ENCODE measurements at places on chromosomes 2 and 18.

GRCh38 chr18:51614033-51614432, 416.6 kb upstream of the MEX3C start:
- DNase-seq, result no peak

DNA sequence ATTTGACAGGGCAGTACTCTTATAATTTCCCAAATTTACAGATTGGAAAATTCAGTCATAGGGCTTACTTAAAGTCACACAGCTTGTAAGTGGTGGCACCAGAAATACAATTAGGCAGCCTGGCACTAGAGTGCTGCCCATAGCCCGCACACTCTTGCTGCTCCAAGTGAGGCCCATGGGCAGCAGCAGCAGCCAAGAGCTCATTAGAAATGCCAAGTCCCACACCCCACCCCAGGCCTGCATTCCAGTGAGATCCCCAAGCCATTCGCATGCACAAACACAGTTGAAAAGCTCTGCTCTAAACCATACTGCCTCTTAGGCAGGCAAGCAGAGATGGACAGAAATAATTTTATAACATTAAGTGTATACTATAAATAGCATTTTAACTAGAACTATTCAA, 379.3 kb upstream of the PKDCC start:
- DNase-seq, result no peak

GRCh38 chr2:205482399-205483081, 199.8 kb upstream of the NRP2 start:
- DNase-seq, result no peak

DNA sequence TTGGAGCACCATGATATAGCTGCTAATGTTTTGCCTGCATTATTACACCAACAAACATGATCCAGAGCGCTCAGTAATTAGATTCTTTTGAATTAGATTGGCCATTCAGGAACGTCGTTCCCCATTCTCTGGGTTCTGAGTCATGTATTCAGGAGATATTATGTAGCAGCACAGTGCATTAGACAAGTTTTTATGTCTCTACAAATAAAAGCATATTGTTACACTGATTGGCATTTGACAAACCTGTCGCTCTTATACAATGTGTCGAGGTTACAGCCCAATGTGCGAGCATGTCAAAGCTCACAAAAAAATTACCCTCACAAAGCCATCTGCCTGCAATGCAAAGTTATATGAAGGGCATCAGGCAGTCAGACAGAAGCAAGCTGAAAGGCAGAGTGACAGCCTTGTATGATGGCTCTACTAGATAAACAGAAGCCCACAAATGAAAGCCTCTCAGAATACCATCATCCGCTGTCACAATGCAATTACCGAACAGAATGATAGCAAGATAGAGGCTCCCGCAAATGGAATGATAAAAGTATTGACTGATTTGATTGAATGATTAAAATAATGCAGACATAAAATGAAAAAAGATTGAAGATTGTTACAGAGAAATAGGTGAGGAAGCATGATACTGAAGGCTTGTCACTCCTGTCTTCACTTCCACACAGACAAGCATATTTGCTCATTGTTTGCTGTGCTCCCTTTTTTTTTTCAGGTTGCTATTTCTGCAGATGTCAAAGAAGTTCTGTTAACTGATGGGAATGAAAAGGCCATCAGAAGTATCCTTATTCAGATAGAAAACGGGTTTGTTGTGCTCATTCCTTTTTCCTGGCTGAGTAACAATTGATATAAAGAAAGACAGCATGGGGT, 234.6 kb upstream of the SIX3 start:
- DNase-seq, result no peak

- DNase-seq, result no peak
Measured at GRCh38 chr18:31512203-31512764, 14.3 kb downstream of the DSG2 start.

GRCh38 chr2:183124957-183125255, 663 bp downstream of the NUP35 start:
- DNase-seq, result no peak

- no peak for DNase-seq
Measured at GRCh38 chr18:10315522-10315921, 138.9 kb upstream of the APCDD1 start.

DNA sequence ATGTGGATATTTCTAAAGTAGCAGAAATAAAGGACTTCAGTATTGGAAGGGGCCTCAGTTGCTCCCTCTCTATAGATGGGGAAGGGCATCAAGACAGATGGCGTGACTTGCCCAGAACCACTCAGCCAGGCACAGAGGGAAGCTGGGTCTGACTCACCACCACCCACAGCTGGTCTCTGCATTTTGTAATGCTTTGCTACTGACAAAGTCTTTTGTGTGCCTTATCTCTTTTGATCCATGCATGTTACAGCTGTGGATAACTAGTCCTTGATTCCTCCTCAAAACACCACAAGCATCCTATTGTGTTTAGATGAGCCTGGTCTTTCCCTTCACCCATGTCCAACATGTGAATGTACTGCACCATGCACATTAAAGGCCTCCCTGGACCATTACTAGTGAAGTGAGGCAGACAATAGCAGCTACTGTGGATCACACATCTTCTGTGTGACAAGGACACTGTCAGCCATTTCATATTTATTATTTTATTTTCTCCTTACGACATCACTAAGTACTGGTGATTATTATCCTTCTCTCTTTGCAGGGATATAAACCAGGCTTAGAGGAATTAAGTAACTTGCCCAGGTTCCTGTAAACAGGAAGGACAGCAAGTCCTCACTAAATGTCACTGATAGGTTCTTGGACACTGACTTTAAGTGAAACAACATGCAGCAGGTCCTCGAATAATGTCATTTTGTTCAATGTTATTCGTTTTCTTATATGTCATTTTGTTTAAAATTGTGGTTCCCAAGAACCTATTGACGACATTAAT, 29.6 kb upstream of the IL37 start:
- no peak for DNase-seq

GRCh38 chr18:45328296-45328695, 287.0 kb upstream of the SLC14A2 start:
- DNase-seq, result no peak

- peak; percentile 45 for DNase-seq
Measured at GRCh38 chr2:127128445-127128904, 21.5 kb upstream of the BIN1 start.

- DNase-seq, result no peak
Measured at GRCh38 chr18:79432376-79433120, 36.8 kb downstream of the NFATC1 start.

DNA sequence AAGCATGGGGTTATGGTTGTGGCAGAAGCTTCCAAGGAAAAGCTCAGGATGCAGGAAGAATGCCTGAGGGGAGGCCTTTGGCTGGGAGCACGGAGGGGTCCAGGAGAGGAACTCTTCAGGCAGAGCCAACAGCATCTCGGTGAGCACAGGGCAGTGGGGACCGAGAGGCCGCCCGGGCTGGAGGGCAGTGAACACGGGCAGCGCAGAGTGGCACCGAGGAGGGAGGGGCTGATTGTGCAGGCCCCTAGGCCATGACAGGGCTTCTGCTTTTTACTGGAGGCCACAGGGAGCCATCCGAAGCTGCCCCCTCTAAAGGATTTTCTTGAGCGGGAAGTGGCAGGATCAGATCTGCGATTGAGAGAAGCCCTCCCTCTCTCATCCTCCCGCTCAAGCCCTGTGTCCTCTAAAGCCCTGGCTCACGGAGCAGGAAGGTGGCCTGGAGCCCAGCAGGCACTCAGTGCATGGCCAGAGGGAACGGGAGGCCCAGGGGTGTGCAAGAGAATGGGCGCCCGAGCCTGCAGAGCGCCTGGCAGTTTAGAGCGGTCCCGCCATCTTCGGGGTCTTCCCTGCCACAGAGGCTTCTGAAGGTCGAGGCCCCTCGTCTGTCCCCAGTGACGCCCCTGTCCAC, 110.0 kb upstream of the STON1 start:
- no peak for DNase-seq

- DNase-seq, result no peak
Measured at GRCh38 chr18:53991805-53992204, 232.7 kb downstream of the MBD2 start.

DNA sequence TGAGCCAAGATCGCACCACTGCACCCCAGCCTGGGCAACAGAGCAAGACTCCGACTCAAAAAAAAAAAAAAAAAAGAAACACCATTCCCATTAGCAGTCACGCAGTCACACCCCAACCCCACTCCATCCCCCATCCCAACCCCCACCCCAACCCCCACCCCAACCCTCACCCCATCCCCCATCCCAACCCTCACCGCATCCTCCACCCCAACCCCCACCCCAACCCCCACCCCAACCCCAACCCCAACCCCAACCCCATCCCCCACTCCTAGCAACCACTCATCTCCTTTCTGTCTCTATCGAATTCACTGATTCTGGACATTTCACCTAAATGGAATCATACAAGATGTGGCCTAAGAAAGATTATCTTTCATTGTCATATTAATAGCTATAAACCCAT, 25.9 kb upstream of the ATP9B start:
- DNase-seq, result no peak

- DNase-seq, result no peak
Measured at GRCh38 chr2:46981662-46982350, 66.2 kb upstream of the MCFD2 start.

GRCh38 chr18:47263430-47264307, 12.2 kb upstream of the SKOR2 start:
- DNase-seq, result no peak

DNA sequence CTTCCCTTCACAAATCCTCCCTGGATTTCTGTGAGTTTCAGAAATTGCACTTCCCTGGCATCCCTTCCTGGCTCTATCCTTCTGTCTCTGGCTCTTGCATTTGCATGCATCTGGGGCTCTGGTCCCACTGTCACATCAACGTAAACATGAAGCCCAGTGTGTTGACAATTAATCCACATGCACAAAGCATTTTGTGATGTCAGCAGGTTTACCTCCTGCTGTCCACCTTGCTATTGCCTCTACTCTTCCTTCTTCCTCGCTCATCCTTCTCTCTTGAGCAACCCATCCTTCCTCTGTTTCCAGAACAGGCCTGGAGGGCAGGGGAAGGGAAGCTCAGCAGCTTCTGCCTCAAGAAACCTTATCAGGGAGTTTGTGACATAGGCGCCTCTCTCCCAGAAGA, 111.7 kb upstream of the ATP5MC3 start:
- DNase-seq, result no peak

DNA sequence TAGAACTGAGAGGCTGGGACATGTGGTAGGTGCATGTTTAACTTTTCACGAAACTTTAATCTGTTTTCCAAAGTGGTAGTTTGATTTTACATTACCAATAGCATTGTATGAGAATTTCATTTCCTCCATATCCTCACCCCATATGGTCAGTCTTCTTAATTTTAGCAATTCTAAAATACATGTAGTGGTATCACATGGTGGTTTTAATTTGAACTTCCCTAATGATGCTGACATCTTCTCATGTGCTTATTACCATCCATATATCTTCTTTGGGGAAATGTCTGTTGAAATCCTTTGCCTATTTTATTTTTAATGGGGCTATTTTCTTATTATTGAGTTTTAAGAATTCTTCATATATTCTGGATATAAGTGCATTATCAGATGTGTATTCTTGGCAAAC, 89.3 kb downstream of the BCL2L11 start:
- DNase-seq, result no peak

GRCh38 chr18:24656551-24657443, 196.4 kb downstream of the HRH4 start:
- DNase-seq, result no peak

- no peak for DNase-seq
Measured at GRCh38 chr2:11765501-11765900, 19.1 kb downstream of the LPIN1 start.

DNA sequence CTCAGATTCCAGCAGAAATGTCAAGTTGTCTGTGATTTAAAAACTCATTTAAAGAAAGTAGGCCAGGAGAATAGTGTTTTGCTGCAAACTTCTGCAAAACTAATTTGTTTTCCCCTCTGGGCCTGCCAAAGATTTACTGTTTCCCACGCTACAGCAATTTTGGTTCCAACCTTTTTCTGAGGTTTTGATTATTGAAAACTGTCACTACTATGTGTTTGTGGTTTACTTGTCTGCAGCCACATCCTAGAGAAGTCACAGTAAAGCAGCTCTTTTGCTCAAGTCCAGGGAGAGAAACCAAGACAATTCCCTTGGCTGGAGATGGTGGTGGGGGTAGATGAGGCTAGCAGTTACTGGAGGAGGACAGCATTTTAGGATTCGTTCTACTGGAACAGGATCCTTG, 12.8 kb downstream of the IL1R2 start:
- no peak for DNase-seq

- no peak for DNase-seq
Measured at GRCh38 chr2:222993920-222994650, 57.9 kb upstream of the KCNE4 start.

GRCh38 chr2:8575834-8576423, 105.9 kb upstream of the ID2 start:
- DNase-seq, result no peak
